ENCODE measurements at places on chromosomes 4 and X. TPM values are rescaled to one million over a fixed set of nuclear protein-coding genes. Genes with fewer than 3 reads are reported as not detected.

The FGF2 gene
- total RNA-seq = 27.6 TPM

The MEPE gene
- not detected for total RNA-seq

The PPEF2 gene
- total RNA-seq = not detected

The LRP2BP gene
- total RNA-seq = 1.2 TPM

The DDIT4L gene
- not detected for total RNA-seq

The SLC6A14 gene
- not detected for total RNA-seq

The CFAP47 gene
- total RNA-seq = 0.59 TPM

The MAGEH1 gene
- total RNA-seq = 36.9 TPM

The ZRSR2 gene
- 5.7 TPM for total RNA-seq

The CXCL3 gene
- total RNA-seq = not detected

The PPBP gene
- not detected for total RNA-seq

The HSFX3 gene
- not detected for total RNA-seq

The LONRF3 gene
- 5.9 TPM for total RNA-seq

The AMTN gene
- total RNA-seq = not detected

The IL15 gene
- 9.8 TPM for total RNA-seq

The SOD3 gene
- 61.0 TPM for total RNA-seq

The MAGEC2 gene
- total RNA-seq = not detected

The DGKK gene
- total RNA-seq = not detected

The RAB9B gene
- total RNA-seq = 7.2 TPM

The DCTD gene
- 71.1 TPM for total RNA-seq

The FGF13 gene
- 22.1 TPM for total RNA-seq

The ZNF630 gene
- total RNA-seq = 5.9 TPM

The BANK1 gene
- 0.49 TPM for total RNA-seq

The EDNRA gene
- total RNA-seq = 50.6 TPM

The FAAH2 gene
- not detected for total RNA-seq

The H2BW2 gene
- not detected for total RNA-seq

The MCF2 gene
- total RNA-seq = not detected

The XG gene
- 0.76 TPM for total RNA-seq

The STOX2 gene
- total RNA-seq = 19.4 TPM

The GABRA4 gene
- not detected for total RNA-seq

The ABLIM2 gene
- 2.2 TPM for total RNA-seq

The TLR10 gene
- total RNA-seq = not detected

Data from uterus (tissue), 4 donors.